Stimulated activated CD4-positive, alpha-beta T cell treated with anti-CD3 and anti-CD28 coated beads, Interleukin-15, amount 100 ng/mL, for 1 hour (primary cell): ENCODE measurements at places on chromosomes 12 and 14.

DNA sequence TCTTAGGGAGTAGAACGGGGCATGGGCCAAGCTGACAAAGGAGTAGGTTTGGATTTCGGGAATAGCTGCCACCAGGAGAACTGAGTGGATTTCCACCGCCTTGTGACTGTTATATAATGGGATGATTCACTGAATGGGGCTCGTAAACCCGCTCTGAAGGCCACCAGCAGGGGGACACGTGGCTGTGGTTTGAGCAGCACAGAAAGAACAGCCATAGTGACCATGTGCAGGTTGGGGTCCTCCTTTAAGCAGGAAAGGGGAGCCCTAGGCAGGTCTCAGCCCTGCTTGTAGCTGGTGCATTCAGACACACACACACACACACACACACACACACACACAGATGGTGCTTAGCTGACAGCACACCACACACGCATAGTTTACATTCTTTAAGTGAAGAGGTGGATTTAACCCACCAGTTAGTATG is 8.6 kb upstream of the ASB2 start:
- no peak for DNase-seq

DNA sequence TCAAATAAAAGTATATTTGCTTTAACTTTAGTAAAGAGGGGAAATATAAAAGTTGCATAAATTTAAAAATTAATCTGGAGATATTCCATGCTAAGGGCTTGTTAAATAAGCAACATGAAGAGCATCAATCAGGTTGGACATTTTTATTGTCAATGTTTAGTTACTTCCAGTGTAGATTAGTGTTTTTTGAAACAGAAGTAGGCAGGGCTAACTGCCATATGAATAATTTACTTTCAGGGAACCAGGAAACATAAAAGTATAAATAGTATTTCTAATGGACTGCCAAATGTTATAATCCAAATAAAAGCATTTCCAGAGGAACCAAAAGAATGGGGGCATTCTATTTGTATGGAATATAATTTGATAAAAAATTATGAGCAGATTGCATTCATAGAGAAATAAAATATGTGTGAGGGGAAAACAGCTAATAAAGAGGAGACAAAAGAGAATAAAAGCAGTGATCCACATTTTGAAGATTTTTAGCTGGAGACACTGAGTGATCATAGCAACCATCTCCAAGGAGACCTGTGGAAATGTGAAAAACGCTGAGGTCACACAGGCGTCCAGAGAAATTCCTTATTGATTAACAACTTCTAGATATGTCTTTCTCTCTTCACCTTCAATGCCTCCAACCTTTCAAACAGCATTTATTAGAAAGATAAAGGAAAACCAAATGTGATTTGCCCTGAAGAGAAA is 70.8 kb downstream of the SRGAP1 start:
- no peak for DNase-seq

- no peak for DNase-seq
These were observed 201.6 kb upstream of the TMEM260 start for GRCh38 chr14:56378046-56378445.

- DNase-seq = no peak
These were observed 210.1 kb upstream of the DIO3 start for GRCh38 chr14:101351146-101351545.

DNA sequence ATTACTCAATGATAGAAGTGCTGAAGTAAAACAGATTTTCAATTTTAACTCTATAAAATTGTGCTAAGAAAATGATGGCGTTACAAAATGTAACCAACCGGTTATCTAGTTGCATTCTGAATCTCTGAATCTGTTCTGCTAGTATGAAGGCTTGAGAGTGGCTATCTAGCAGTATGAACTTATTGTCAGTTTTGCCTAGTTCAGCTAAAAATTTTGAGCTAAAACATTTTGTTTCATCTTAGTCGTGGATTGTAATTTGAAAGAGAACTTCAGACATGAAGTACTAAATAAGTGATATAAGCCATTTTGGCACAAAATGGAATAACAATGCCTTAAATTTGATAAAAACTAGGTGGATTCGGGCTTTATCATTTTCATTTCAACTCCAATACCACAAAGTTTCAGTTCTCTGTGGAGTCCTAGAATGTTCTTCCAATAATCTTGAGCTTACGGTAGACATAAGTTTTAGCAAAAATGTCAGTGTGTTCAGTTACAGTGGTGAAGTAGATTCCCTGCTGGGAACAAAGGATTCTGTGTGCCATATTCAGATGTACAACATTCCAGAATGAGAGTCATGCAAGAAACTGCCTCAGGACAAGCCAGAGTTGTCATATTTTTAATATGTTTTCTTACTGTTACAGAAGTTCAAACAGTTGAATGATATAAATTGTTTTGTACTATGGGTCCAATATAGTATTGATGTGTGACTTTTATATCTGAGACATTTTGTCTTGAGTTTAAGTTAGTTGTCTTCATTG is 28.1 kb downstream of the ATP6V1D start:
- no peak for DNase-seq
